ENCODE measurements at places on chromosomes 11 and 22. TPM values are rescaled to one million over a fixed set of nuclear protein-coding genes. Genes with fewer than 3 reads are reported as not detected.

Gene BATF2
- 1.4 TPM for total RNA-seq

Gene OR52E8
- not detected for total RNA-seq

Gene C22orf23
- total RNA-seq = 0.43 TPM

Gene PKNOX2
- total RNA-seq = 4.6 TPM

Gene TSPAN32
- 1.4 TPM for total RNA-seq

Gene PIWIL4
- total RNA-seq = 6.8 TPM

Data from articular chondrocyte of knee joint (primary cell).